NCI-H446 (cell line): ENCODE measurements at places on chromosomes 7 and 10.

GRCh38 chr10:79927111-79927828 lies 21.6 kb downstream of the SFTPD start:
- DNase-seq: no peak

- peak; percentile 13 for DNase-seq
Observed at GRCh38 chr7:34158368-34159153, 253.2 kb downstream of the BMPER start.

DNA sequence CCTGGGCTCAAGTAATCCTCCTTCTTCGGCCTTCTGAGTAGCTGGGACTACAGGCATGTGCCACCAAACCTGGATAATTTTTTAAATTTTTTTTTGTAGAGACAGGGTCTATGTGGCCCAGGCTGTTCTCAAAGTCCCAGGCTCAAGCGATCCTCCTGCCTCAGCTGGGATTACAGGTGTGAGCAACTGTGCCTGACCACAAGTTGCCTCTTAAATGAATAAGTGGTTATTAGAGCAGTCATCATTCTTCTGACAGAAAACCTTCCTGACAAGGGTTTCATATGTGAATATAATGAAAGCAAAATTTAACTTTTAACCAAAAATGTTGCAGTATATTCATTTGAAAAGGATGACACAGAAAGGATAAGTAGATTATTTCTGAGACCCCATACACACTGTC lies 532.5 kb downstream of the GRM8 start:
- DNase-seq: no peak

DNA sequence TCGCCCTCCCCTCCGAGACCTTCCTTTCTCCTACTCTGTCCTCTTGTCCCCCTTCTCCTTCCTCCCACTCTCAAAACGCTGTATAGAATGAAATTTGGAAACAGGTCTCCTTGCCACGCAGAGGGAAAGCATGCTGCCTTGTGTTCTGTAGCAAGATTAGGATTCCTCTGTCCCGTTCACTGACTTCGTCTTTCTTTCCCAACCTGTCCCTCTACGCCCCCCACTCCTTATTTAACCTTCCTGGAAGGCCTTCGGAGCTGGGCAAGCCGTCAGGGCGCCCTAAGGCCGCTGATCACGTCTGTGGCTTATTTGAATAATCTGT lies 1.3 kb downstream of the HOXA9 start:
- no peak for DNase-seq

DNA sequence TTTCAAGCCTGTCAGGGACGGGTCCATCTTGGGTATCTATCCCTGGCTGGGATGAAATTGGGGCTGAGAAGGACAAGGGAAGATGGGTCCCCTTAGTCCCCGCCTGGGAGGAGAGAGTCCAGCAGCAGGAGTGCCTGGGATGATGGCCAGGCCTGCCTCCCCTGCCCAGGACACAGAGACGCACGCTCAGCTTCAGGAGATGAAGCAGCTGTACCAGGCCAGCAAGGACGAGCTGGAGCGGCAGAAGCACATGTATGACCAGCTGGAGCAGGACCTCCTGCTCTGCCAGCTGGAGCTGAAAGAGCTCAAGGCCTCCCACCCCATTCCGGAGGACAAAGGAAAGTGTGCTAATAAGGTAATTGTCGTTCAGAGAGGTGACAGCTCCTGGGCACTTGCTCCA lies 15.4 kb downstream of the CCDC136 start:
- DNase-seq: no peak

DNA sequence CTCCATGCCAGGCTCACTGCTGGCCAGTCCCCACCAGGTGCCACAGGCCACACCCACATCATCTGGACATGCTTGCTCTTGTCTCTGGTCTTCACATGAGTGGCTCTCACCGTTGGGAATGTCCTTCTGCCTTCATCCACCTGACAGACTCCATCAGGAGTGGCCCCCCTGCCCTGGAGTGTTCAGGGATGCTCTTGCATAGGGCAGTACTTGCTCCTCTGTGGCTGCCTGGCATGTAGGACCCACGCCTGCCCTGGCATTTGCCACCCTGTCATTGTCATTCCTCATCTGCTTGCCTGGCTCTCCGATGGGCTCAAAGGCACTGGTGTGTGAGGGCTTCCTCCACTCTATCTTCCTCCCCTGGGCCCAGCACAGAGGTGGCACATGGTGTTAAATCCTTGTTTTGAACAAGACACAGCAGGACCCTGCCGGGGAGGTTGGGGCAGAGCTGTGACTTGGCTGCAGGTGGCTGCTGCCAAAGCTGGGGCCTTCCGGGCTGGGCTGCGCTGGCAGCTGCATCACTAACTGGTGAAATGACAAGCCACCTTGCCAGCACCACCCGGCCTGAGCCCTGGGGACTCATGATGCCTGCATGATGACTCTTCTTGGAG lies 1.8 kb downstream of the SH2D4B start:
- DNase-seq: no peak

- no peak for DNase-seq
Observed at GRCh38 chr7:22781230-22781711, 41.4 kb downstream of the TOMM7 start.

GRCh38 chr7:75033064-75033463 lies 40.5 kb downstream of the RCC1L start:
- DNase-seq: no peak

GRCh38 chr10:66167816-66168215 lies 758.0 kb upstream of the LRRTM3 start:
- no peak for DNase-seq

- DNase-seq: no peak
Observed at GRCh38 chr7:2040893-2041270, 191.9 kb downstream of the MAD1L1 start.

DNA sequence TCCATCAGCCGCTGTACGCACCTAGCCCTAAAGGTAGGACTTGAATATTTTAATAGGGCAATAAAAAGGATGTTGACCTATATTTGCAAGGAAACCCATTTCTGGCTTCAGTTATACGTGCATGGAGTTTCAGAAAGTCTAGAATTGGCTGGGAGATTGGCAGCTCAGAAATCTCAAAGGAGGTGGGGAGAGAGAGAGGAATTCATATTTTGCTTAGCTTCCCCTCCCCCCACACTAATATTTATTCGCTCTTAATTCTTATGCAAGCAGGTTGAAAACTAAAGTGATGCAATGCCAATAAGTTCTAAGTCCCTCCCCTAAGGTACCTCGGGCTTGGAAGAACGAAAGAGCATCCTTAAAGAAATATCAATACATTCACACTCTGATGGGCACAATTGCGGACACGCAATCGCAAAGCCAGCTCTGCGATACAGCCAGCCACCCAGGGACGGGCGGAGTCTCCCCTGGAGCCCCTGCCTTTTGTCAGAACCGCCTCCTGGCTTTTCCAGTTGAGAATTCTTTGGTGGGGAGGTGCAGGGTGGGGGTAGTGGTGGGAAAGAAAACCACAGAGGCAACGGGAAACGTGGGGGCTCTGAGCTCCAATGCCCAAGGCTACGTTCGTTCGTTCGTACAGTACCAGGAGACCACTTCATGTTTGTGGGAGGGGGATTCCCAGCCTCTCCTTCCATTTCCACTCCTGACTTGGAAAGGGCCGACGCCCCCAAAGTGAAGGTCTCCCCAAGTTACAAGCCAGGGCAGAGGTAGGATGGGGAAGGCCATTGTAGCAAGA lies 1.3 kb downstream of the SHH start:
- no peak for DNase-seq

GRCh38 chr7:147756300-147756699 lies 834.3 kb upstream of the C7orf33 start:
- DNase-seq: no peak

GRCh38 chr7:6654842-6655610 lies 17.9 kb downstream of the ZNF316 start:
- no peak for DNase-seq

- no peak for DNase-seq
Observed at GRCh38 chr7:36079446-36080025, 73.5 kb upstream of the EEPD1 start.

GRCh38 chr7:36048141-36048901 lies 104.7 kb upstream of the EEPD1 start:
- DNase-seq: peak; percentile 83

DNA sequence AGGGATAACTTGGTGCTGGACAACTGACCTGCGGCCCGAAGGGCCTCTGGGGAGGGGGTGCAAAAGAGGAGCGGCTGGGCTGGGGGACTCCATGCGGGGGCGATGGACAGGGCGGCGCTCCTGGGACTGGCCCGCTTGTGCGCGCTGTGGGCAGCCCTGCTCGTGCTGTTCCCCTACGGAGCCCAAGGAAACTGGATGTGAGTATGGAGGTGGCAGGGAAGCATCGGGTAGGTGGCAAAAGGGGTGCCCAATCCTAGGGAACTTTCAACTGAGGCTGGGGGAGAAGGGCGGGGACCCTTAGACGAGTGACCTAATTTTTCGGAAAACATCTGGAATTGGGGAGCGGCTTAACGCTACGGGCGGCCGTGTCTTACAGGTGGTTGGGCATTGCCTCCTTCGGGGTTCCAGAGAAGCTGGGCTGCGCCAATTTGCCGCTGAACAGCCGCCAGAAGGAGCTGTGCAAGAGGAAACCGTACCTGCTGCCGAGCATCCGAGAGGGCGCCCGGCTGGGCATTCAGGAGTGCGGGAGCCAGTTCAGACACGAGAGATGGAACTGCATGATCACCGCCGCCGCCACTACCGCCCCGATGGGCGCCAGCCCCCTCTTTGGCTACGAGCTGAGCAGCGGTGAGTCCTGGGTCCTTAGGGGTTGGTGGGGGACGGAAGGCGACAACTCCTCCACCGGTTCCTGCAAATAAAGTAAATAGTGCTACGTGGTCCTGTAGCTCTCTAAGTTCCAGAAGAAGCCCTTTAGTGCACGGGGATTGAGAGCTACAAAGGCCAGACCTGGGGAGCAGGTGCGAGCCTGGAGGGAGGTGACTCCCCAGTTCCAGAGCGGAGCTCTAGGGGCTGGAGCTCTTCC lies 622 bp downstream of the WNT16 start:
- DNase-seq: peak; percentile 4

- DNase-seq: no peak
Observed at GRCh38 chr7:111492234-111492633, 70.1 kb downstream of the IMMP2L start.

DNA sequence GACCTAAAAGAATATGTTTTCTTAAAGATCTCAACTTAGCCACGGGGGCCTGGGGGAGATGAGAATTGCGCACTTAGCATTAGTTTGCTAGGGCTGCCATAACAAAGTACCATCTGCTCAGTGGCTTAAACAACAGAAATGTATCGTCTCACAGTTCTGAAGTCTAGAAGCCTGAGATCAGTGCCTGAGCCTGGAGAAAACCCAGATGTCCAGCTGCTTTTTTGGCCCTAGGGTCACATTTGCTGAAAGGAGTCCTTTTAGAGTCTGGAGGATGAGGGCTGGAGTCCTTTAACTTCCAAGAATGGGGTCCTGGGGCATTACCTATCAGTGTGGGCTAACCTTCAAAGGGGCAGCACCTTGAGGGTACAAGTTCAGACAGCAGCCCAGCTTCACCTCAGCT lies 48.2 kb downstream of the SMURF1 start:
- no peak for DNase-seq

GRCh38 chr10:131946880-131947279 lies 34.8 kb downstream of the BNIP3 start:
- no peak for DNase-seq

GRCh38 chr7:93566876-93567275 lies 7.6 kb downstream of the CALCR start:
- DNase-seq: no peak

DNA sequence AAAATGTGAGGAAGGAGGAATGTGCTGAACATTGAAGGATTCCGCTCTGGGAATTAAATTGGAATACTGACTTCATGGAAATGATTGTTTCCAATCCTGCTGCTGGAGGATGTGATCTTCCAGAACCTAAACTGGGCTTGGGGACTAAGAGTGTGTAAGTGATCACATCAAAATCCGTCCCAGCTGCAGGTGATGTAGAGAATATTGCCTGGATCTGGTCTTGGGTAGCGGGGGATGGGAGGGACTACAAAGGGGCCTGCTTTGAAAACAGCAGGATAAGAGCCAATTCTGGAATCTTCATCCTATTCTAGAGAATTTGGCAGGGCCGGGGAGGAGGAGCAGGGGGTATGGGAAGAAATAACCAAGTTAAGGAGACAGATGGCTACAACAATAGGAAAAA lies 552.2 kb upstream of the FZD8 start:
- no peak for DNase-seq

DNA sequence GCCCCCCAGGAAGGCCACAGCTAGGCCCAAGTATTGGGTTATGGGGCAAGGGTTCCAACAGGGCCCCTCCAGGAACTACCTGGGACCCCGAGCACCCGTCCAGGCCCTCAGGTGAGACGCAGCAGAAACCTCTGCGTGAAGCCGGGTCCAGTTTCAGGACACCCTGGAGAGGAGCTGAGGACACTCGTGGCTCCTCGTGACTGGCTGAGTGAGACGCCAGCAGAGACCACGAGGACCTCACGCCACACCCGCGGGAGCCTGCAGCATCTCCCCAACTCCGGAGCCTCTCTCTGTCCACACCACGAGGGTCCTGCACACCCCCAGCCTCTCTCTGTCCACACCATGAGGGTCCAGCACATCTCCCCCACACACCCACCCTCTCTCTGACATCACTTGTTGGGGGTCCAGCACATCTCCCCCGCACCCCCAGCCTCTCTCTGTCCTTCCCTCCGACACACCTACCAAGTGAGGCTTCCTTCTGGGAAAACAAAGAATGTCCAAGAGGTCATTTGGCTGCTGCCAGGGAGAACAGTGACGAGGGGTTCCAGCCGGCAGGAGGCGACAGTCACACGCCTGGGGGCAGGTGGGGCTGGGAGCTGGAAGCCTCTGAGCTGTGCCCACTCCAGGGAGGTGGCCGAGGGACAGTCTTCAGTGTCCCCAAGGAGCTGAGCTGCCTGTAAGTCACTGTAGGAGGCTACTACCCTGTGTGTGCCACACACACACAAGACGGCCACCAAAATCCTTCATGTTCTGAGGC lies 46.1 kb upstream of the PPP2R2D start:
- no peak for DNase-seq
